Fibroblast of lung (primary cell): ENCODE measurements at places on chromosomes 3 and 15. TPM values are rescaled to one million over a fixed set of nuclear protein-coding genes. Genes with fewer than 3 reads are reported as not detected.

DNA sequence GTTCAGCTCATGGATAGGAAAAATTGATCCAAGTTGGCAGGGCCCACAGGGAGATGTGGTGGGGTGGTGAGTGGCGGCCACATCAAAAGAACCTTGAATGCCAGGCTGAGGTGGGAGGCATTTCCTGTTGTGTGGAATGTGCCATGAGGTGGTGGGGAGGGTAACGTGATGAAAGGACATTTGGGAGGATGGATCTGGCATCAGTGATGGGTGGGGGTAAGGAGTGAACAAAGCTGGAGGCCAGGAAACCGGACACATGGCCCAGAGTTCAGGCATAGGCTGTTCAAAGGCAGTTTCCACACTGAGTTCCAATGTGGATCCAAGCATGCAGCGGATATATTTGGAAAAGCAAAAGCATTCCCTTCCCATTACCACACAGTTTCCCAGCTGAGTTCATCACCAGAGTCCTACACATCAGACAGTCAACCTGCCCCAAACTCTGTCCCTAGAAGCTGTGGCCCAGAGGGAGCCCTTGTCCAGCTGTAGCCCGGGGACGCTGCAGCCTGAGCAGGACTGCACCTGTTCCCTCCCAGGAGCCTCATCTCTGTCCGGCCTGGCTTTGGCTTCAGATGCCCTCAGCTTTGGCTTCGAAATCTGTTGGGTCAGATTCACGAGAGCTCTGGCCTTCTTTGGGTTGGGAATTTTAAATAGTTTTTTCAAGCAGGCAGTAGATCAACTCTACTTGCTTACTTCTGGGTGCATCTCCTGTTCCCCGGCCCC lies 37.8 kb upstream of the GOLGA6B start:
- no peak for DNase-seq

DNA sequence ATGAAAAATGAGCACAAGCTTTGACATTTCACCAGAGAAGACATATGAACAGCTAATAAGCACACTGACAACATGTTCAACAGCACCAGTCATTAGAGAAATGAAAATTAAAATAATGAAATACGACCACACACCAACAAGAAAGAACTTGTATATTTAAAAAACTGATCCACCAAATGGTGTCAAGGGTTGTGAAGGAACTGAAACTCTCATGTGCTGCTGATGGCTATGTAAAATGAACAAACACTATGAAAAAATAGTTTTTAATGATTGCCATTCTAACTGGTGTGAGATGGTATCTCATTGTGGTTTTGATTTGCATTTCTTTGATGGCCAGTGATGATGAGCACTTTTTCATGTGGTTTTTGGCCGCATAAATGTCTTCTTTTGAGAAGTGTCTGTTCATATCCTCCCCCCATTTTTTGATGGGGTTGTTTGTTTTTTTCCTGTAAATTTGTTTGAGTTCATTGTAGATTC lies 193.8 kb downstream of the SCAPER start:
- DNase-seq = no peak

DNA sequence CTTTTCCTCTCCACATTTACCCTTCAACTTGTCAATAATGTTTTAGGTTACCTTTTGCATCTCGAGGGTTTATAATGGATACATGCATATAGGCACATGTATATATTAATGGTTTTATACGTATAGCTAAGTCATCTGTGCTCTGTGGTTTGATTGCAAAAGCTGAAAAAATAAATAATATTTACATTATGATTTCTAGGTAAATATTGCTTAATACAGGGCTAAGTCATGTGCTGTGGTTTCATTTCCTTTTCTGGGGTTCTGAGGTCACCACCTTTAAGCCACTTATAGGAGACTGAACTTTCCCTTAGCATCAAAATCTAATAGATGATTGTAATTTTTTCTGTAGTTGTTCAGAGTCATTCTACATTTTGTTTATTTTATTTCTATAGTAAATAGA lies 33.1 kb downstream of the LPP start:
- DNase-seq = peak; percentile 57

GRCh38 chr3:21654241-21654640 lies 96.8 kb downstream of the ZNF385D start:
- DNase-seq = no peak

DNA sequence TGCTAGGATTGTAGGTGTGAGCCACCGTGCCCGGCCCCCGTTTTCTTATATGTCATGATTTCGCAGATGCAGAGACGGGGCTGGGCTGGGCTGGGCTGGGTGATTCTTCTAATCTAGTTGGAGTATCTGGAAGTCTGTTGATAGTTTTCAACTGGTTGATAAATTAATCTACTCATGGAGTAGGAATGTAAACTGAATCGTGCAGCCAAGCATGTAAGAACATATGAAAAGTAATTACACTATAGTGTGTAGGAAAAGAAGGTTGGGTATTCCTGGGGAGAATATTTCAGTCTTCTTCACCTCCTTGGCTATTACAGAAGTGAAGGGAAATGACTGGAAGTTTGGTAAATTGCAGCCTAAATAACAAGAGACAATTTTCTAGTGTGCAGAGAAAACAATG lies 82.6 kb upstream of the MAGI1 start:
- DNase-seq = peak; percentile 79

- DNase-seq = no peak
Measured at GRCh38 chr3:21694506-21694905, 56.5 kb downstream of the ZNF385D start.

DNA sequence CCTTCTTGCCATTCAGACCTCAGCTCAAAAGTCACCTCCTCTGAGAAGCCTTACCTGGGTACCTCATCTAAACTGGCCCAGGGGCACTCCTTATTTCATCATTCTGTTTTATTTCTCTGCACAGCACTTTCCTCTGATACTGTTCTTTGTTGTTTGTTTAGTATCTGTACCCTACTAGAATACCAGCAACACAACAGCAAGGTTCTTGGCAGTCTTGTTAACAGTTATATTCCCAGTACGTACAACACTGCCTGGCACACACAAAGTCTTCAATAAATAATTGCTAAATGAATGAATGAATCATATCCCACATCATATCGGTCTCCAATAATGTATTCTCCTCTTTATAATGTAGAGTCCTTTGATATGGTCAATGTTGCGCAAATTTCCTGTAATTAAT lies 188.1 kb downstream of the FOXP1 start:
- no peak for DNase-seq

DNA sequence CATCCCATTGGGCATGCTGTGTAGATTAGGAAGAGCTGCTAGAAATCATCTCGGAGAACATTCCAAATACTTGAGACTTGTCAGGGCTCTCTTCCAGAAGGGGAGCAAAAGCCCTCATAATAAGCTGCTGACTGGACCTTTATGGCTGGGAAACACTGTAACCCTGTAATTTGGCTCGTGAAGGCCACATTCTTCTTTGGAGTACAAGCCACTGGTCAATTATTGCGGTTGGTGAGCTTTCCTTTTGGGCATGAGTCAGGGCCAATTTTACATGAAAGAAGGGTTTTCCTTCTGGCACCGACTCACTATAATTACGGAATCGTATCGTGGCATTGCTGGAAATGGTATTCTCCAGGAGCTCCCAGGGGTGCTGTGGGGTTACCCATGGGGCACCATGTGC lies 434.5 kb upstream of the RGMA start:
- peak; percentile 87 for DNase-seq

- DNase-seq = peak; percentile 31
Measured at GRCh38 chr3:44045476-44046275, 196.0 kb upstream of the TOPAZ1 start.

- DNase-seq = peak; percentile 95
Measured at GRCh38 chr3:11582191-11582968, 61.3 kb downstream of the VGLL4 start.

DNA sequence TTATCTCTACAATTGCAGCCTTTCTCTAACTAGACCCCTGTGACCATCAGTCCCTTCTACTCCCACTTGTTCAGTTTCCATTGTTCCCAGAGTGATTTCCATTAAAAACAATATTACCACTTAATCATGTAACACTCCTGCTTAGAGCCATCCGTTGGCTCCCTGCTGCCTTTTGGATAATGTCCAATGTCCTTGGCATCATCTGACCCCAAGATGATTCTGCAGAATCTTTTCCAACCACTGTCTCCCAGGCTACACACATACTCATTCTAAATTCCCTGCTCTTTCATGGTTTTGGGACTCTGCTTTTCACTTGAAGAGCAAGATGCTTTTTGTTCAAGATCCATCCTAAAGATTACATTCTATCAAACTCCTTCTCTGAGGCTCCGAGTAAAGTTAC lies 7.1 kb downstream of the KCNH8 start:
- DNase-seq = no peak

GRCh38 chr15:47959617-47960413 lies 161.0 kb upstream of the SLC24A5 start:
- no peak for DNase-seq

DNA sequence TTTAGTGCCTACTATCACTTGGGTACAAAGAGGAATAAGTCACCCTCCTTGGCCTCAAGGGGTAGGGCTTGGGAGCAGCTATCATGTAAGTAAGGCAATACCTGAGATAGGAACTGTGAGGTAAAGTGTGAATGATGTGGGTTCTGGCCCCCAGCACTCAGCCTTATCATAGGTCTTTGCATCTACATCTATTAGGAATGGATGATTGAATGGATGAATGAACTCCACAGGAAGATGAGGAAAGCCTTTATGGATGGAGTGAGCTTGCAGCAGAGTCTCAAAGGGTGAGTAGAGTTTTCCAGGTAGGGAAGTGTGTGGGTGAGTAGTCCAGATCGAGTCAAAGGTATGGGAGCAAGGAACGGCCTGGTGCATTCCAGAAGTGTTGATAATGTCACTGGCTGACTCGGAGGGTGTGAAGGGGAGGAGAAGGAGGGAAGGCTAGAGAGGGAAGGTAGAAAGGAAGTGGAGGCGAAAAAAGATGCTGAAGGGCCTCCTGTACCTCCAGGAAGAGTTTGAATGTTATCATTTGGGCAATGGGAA lies 13.1 kb upstream of the ABHD2 start:
- peak; percentile 33 for DNase-seq

DNA sequence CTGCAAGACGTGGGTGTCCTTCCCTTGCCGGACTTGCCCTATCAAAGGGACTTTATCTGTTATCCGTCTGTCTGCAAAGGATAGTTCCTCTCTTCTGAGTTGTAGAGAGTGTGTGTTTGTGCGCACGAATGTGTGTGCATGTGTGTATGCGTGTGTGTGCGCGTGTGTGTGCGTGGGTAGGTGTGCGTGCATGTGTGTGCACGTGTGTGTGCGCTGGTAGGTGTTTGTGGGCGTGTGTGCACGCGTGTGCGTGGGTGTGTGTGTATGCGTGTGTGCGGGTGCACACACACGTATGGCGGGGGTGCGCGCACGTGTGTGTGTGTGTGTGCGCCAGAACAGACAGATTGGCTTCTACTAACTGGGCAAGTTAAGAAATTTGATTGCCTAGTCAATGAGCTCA lies 4.1 kb upstream of the BMF start:
- DNase-seq = no peak

DNA sequence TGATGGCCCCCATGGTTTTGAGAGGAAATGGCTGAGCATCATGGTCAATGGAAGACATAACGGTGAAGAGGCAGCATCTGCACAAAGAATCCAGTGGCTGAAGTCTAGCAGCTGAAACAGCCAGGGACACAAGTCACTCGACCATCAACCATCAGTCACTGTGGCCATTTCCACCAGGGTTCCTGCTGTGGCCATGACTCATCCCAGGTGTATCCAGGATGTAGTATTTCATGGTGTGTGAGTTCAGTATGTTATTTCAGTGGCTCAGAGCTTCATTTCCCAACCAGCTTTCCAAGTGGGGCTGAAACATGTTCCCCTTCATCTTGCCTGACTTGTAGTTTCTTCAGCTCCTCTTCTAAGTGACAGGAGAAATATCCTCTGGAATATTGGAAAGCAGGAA lies 47.8 kb upstream of the WNT5A start:
- no peak for DNase-seq

- DNase-seq = peak; percentile 6
Measured at GRCh38 chr15:30063835-30064546, 18.8 kb upstream of the GOLGA8J start.

DNA sequence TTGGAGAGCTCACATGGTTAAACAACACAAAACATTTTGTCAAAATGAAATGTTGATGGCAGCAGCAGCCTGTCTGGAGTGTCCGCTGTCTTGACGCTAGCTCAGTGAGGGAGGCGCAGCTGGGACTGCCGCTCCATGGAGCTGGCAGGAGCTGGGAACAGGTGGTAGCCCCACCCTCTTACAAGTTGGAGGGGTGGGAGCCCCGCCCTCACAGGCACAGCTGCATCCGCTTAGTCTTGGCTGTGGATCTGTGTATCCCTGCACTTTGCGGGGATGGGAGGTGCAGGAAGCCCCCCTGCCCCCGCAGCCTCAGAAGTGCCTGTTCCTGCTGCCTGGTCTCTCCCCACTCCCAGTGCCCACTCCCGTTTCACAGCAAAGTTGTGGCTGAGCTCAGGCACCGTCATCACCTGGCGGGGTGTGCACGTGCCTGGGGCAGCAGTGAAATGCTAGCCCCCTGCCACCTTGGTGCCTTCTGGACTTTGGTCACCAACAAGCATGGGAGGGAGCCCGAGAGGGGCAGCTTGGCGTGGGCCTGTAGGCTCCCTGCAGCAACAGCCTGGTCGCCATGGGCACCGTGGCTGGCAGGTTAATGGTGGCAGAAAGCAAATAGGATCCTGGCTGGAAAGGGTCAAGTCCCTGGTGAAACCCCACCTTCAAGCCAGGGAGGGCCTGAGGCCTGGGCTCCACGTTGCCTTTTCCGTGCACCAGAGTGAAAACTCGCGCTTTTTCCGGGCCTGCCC lies 53.8 kb upstream of the CADM2 start:
- no peak for DNase-seq

DNA sequence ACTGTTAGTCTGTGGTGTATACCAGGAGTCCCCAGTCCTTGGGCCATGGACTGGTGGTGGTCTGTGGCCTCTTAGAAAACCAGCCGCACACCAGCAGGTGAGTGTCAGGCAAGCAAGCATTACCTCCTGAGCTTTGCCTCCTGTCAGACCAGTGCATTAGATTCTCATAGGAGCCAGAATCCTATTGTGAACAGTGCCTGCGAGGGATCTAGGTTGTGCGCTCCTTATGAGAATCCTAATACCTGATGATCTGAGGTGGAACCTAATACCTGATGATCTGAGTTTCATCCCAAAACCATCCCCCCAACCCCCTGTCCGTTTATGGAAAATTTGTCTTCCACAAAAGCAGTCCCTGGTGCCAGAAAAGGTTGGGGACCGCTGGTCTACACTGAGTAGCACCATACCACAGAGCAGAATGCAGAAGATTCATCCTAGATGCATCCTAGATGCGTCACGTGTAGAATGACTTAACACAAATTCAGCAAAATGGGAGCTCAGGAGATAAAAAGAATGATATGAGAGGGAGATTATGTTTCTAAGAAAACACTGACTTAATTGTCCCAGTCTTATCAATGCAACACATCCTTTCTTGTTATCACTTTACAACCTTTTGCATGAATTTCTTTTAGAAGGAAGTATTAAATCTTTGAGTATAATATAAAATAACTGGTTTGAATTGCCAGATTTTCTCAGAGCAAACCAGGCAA lies 28.5 kb downstream of the SELENOT start:
- no peak for DNase-seq

GRCh38 chr15:81183439-81183775 lies 13.3 kb upstream of the IL16 start:
- no peak for DNase-seq

- DNase-seq = no peak
Measured at GRCh38 chr3:122964811-122965210, 62.8 kb downstream of the SEMA5B start.

LDHAL6B gene
- not detected in 2 replicates for total RNA-seq

ADCY5 gene
- total RNA-seq = 0.50 and 0.51 TPM in 2 replicates

STAB1 gene
- under 0.01 TPM in 2 replicates for total RNA-seq

AMOTL2 gene
- 58.6 and 74.6 TPM in 2 replicates for total RNA-seq

COL6A5 gene
- total RNA-seq = under 0.01 and 0.66 TPM in 2 replicates
